ENCODE measurements at places on chromosomes 3 and 15.

GRCh38 chr3:20527368-20527767 is 341.4 kb upstream of the SGO1 start:
- no peak overlapping the region for H3K27ac ChIP-seq
- no peaks in the 10 kb centered on the region for H3K4me1 ChIP-seq
- DNase-seq, result no peak
- H3K27me3 ChIP-seq, result no peaks in the 10 kb centered on the region
- H3K36me3 ChIP-seq, result no peaks in the 10 kb centered on the region
- H3K4me3 ChIP-seq, result no peak overlapping the region

GRCh38 chr3:87674397-87675161 is 384.2 kb downstream of the CGGBP1 start:
- no peak overlapping the region for H3K27ac ChIP-seq
- no peak overlapping the region for H3K4me3 ChIP-seq
- peaks cover 2% of the 10 kb centered on the region for H3K4me1 ChIP-seq
- DNase-seq, result no peak
- H3K27me3 ChIP-seq, result no peaks in the 10 kb centered on the region

DNA sequence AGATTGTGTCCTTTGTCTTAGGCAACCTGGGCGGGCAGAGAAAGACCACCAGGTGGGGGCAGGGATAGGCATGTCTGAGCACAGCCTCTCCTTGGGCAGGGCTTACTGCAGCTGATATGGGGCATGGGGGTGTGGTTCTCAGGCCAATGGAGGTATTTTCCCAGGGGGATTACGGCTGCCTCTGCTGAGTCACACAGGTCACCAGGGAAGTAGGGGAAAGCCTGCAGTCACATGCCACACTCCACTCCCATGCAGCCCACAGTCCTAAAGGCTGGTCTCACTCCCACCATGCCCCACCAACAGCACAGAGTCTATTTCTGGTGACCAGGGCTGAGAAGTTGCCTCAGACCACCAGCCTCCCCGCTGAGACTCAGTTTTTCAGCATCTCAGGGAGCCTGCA is 466.4 kb downstream of the DIPK2A start:
- no peaks in the 10 kb centered on the region for H3K4me1 ChIP-seq
- no peak overlapping the region for H3K4me3 ChIP-seq
- H3K27ac ChIP-seq, result no peak overlapping the region
- H3K36me3 ChIP-seq, result no peaks in the 10 kb centered on the region
- no peak for DNase-seq

GRCh38 chr3:108024146-108024850 is 66.5 kb downstream of the CD47 start:
- H3K4me3 ChIP-seq, result no peak overlapping the region
- no peak for DNase-seq
- no peaks in the 10 kb centered on the region for H3K27me3 ChIP-seq
- H3K27ac ChIP-seq, result no peak overlapping the region

DNA sequence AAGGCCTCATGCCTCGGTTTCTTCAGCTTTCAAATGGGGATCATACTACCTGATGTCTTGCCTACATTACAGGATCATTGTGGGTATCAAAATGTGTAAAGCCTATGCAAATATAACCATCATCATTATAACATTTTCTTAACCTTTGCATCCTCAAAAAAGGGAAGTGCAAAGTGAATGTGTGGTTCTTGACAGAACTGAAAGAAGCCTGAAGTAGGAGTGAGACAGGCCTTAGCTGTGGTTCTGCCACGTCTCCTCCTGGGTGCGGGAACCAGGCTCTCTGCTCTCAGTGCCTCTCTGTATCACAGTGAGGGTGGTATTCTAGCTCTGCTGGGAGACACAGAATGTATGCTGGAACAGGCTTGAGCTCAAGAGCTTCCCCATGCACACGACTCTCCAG is 316.9 kb upstream of the ICE2 start:
- peaks cover 46% of the 10 kb centered on the region for H3K4me1 ChIP-seq
- H3K36me3 ChIP-seq, result peaks cover 15% of the 10 kb centered on the region
- H3K27ac ChIP-seq, result peak overlapping the region; percentile 0

DNA sequence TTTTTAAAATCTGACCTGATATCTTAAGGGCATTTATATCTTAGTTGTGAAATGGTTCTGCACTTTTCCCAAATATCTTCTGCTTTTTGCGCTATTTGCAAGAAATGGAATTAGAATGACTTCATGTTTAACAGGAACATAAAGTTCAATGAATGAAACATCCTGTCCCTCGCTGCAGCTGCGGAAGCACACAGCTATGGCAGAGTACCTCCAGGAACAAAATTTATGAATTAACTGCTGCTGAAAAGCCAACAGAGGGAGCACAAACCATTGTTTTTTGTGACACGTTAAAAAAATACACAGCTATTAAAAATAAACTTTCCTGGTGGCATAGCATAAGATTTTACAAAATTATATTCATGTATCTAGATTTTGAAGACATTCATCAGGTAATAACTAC is 404.4 kb upstream of the MDFIC2 start:
- no peak overlapping the region for H3K27ac ChIP-seq
- no peak for DNase-seq
- H3K4me1 ChIP-seq, result no peaks in the 10 kb centered on the region
- no peak overlapping the region for H3K4me3 ChIP-seq
- peaks cover 23% of the 10 kb centered on the region for H3K27me3 ChIP-seq
- H3K36me3 ChIP-seq, result peaks cover 1% of the 10 kb centered on the region

DNA sequence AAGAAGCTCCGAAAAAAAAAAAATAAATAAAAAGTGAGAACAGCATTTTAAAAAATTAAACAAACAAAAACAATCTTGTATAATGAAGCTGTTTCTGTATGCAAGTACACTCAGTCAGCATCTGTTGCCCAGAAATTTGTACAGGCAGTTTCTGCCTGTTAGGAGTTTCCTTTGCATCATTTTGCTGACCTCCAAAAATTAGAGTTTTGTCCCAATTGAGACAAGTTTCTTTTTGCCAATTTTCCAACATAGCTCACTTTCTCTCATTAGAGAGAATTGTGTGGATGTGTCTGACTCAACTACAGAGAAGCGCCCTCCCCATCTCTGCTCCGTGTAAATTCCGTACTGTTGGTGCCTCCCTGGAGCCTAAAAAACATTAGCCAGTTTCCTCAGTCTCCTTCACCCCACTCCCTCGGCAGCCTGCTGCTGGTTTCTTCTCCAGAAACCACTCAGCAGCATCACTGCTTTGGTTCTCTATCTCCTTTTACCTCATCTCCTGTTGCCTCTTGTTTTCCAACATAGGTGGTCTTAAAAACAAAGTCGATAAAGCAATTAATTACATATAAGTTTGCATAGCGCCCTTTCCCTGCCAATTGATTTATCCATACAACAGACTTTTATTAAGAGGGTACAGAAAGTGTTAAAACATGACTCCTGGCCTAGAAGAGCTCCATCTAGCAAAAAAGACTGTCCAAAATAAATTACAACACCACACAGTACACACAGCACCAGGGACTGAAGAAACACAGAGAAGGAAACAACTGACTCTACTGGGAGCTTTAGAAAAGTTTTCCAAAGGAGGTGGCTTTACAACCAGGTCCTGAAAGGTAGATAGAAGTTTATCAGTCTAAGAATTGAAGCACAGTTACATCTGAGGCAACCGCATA is 286.7 kb downstream of the SHOX2 start:
- no peak overlapping the region for H3K27ac ChIP-seq
- no peaks in the 10 kb centered on the region for H3K27me3 ChIP-seq
- no peak overlapping the region for H3K4me3 ChIP-seq
- H3K36me3 ChIP-seq, result no peaks in the 10 kb centered on the region
- no peaks in the 10 kb centered on the region for H3K4me1 ChIP-seq

GRCh38 chr15:70509731-70510143 is 253.6 kb downstream of the UACA start:
- peaks cover 37% of the 10 kb centered on the region for H3K36me3 ChIP-seq
- peaks cover 58% of the 10 kb centered on the region for H3K4me1 ChIP-seq
- H3K27ac ChIP-seq, result peak overlapping the region; percentile 81
- H3K4me3 ChIP-seq, result no peak overlapping the region

DNA sequence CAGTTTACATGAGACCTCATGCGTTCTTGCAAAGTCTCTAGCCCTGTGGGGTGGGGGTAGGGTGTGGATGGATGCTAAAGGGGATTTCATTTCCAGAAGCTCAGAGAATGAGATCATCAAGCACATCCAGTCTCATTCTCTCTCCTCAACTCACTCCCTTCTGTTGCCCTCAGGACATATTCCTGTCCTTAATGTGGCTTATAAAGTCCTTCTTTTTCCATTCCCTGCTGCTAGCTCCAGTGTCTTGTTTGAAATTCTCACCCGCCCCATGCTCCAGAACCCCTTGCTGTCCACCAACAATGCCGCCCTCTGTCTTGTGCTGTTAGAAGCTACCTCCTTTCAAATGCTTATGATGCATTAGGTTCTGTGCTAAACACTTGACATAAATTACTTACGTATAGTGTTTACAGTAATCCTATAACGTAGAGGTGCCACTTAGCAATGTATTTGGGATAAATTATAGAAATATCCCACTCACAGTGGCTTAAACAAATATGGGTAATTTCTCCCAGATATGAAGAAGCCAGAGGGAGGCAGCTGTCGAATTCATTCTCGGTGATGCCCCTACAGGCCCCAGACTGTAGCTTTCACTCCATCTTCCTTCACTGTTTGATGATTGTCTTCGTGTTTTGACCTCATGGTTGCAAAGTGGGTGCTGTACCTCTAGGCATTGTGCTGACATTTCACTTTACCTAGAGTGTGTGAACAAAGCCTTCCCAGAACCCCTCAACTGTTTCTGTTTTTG is 273.1 kb upstream of the TBL1XR1 start:
- peaks cover 5% of the 10 kb centered on the region for H3K4me1 ChIP-seq
- no peak overlapping the region for H3K27ac ChIP-seq
- no peak for DNase-seq
- no peaks in the 10 kb centered on the region for H3K27me3 ChIP-seq
- H3K4me3 ChIP-seq, result no peak overlapping the region

GRCh38 chr3:126212620-126213378 is 32.4 kb upstream of the ALDH1L1 start:
- H3K4me3 ChIP-seq, result no peak overlapping the region
- no peak for DNase-seq
- peaks cover 4% of the 10 kb centered on the region for H3K4me1 ChIP-seq

DNA sequence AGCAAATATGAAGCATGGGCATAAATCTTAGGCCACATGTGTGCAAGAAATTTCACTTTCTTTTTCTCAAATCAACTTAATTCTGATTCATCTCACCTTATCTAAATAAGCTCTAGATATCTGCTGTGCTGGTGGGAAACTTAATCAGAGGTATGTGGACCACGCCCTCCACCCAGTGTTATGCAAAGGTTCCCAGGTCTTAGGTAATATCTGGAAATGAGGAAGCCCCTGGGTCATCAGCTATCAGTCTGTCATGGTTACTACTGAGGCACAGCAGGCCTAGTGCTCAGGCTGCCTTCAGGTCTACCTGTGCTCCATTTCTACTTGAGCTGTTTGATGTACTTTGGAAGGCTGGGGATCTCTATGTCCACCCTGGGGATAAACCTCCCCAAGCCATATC is 134.4 kb upstream of the KCNH8 start:
- DNase-seq, result no peak
- H3K36me3 ChIP-seq, result no peaks in the 10 kb centered on the region
- H3K27ac ChIP-seq, result no peak overlapping the region
- H3K4me3 ChIP-seq, result no peak overlapping the region
- no peaks in the 10 kb centered on the region for H3K4me1 ChIP-seq
- H3K27me3 ChIP-seq, result peaks cover 4% of the 10 kb centered on the region

GRCh38 chr3:131224886-131225550 is 156.6 kb upstream of the NUDT16 start:
- H3K4me3 ChIP-seq, result no peak overlapping the region
- no peak overlapping the region for H3K27ac ChIP-seq
- H3K27me3 ChIP-seq, result no peaks in the 10 kb centered on the region
- no peak for DNase-seq
- H3K4me1 ChIP-seq, result peaks cover 8% of the 10 kb centered on the region
- H3K36me3 ChIP-seq, result no peaks in the 10 kb centered on the region

GRCh38 chr15:66425837-66426236 is 39.1 kb downstream of the MAP2K1 start:
- H3K27ac ChIP-seq, result no peak overlapping the region
- no peak overlapping the region for H3K4me3 ChIP-seq
- peaks cover 28% of the 10 kb centered on the region for H3K4me1 ChIP-seq
- DNase-seq, result no peak

GRCh38 chr3:50493086-50493485 is 10.3 kb downstream of the CACNA2D2 start:
- H3K36me3 ChIP-seq, result no peaks in the 10 kb centered on the region
- H3K27me3 ChIP-seq, result no peaks in the 10 kb centered on the region
- H3K4me1 ChIP-seq, result peaks cover 26% of the 10 kb centered on the region
- DNase-seq, result no peak
- no peak overlapping the region for H3K4me3 ChIP-seq

- no peak overlapping the region for H3K27ac ChIP-seq
- DNase-seq, result no peak
- no peaks in the 10 kb centered on the region for H3K36me3 ChIP-seq
- H3K4me3 ChIP-seq, result no peak overlapping the region
- no peaks in the 10 kb centered on the region for H3K4me1 ChIP-seq
- H3K27me3 ChIP-seq, result peaks cover 15% of the 10 kb centered on the region
Measured at GRCh38 chr15:89028036-89028435, 60.2 kb upstream of the ABHD2 start.

GRCh38 chr15:68552773-68553172 is 26.0 kb upstream of the CORO2B start:
- no peak for DNase-seq
- H3K4me3 ChIP-seq, result no peak overlapping the region
- peaks cover 47% of the 10 kb centered on the region for H3K27me3 ChIP-seq
- H3K27ac ChIP-seq, result no peak overlapping the region

GRCh38 chr3:195458316-195458717 is 15.5 kb upstream of the ACAP2 start:
- H3K27ac ChIP-seq, result peak overlapping the region; percentile 91
- peaks cover 10% of the 10 kb centered on the region for H3K4me1 ChIP-seq
- no peak for DNase-seq
- H3K36me3 ChIP-seq, result peaks cover 8% of the 10 kb centered on the region
- no peaks in the 10 kb centered on the region for H3K27me3 ChIP-seq

GRCh38 chr15:39243396-39243795 is 337.5 kb upstream of the THBS1 start:
- no peak for DNase-seq
- no peak overlapping the region for H3K4me3 ChIP-seq
- H3K36me3 ChIP-seq, result no peaks in the 10 kb centered on the region
- H3K4me1 ChIP-seq, result no peaks in the 10 kb centered on the region

GRCh38 chr3:185521349-185522138 is 22.7 kb upstream of the TMEM41A start:
- DNase-seq, result no peak
- H3K4me3 ChIP-seq, result no peak overlapping the region
- H3K27me3 ChIP-seq, result peaks cover 18% of the 10 kb centered on the region
- no peaks in the 10 kb centered on the region for H3K4me1 ChIP-seq
- H3K36me3 ChIP-seq, result no peaks in the 10 kb centered on the region

- H3K27me3 ChIP-seq, result no peaks in the 10 kb centered on the region
- no peak for DNase-seq
- H3K4me1 ChIP-seq, result peaks cover 29% of the 10 kb centered on the region
- no peak within 1 kb of the TSS for H3K27ac ChIP-seq
- H3K36me3 ChIP-seq, result no peaks in the 10 kb centered on the region
Measured at GRCh38 chr3:52315977-52316764, at the start of gene DNAH1. TSS of gene DNAH1 (plus strand) at chr3:52316319. CDS start at chr3:52322443, 6,124 bp downstream.

GRCh38 chr3:150760431-150761200 is 2.4 kb downstream of the SIAH2 start:
- peaks cover 43% of the 10 kb centered on the region for H3K36me3 ChIP-seq
- peak overlapping the region; percentile 91 for H3K4me3 ChIP-seq
- no peak for DNase-seq
- H3K4me1 ChIP-seq, result peaks cover 49% of the 10 kb centered on the region
- peak overlapping the region; percentile 98 for H3K27ac ChIP-seq

All from activated CD8-positive, alpha-beta memory T cell treated with anti-CD3 and anti-CD28 coated beads, Interleukin-2, amount 10 ng/mL, durations not matched to agents 7 days and 5 days (primary cell).